ENCODE measurements at places on chromosomes 2 and 18.

GRCh38 chr2:197445746-197446145 lies 7.6 kb upstream of the COQ10B start:
- no peak for DNase-seq

DNA sequence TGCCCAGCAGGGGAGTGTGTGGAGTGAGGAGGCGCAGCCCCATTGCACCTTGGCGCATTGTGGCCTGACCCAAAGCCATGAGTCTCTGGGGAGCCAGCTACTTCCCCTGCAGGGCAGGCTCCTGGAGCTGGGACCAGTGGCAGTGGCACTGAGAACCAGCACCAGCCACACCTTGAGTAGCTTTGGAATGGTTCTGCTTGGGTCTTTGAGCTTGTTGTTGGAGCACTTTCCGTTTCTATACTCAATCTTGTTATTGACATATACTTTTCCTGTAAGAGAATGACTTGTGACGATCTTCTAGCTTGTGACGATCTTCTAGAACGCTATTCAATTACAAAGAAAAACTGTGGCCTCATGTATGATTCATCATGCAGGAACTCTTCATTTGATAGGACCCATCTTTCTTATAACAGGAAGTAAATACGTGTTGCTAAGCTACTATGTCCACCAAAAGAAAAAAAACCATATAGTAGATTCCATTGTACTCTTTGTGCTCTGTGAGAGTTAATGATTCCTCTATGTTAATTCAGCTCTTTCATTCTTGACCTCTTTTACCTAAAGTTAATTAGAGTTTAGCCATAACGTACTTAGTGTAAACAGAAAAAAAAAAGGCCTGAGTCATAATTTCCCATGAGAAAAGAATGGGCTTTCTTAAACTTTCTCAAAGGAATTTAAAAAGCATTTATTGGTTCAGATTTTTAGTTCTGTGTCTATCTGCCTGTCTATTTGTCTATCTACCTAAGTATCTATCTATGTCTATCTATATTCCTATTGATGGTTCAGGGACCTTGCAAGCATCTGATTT lies 113.1 kb downstream of the GATA6 start:
- no peak for DNase-seq

- DNase-seq: no peak
Observed at GRCh38 chr2:175036582-175037018, 31.4 kb upstream of the CHN1 start.

DNA sequence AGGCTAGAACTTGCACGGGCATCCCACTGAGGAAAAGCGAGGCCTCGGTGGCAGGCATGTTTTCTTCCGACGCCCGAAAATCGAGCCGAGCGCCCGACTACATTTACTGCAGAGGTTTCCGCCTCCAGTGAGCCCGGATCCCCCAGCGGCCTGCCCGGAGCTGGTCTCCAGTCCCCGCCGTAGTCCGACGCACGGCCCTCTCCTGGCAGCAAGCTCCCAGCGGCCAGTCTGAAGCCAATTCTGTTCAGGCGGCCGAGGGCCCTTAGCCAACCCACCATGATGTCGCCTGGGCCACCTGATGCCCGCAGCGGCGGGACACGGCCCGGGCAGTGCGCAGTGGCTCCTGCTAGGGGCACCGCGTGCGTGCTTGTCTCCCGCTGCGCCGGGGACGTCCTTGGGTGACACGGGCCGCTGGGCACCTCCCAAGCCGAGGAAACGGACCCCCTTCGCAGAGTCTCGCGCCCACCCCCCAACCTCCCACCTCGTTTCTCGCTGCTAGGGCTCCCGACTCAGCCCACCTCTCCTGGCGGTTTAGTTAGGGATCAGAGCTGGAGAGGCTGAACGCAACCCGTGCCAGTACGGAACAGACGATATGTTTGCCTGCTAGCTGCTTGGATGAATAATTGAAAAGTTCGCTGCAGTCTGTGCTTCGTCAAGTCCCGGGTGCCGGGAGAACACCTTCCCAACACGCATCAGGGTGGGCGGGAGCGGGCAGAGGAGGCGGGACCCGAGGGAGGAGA lies 5.3 kb downstream of the ONECUT2 start:
- DNase-seq: no peak

- no peak for DNase-seq
Observed at GRCh38 chr18:74521068-74521725, 13.1 kb upstream of the CNDP1 start.
